ENCODE measurements at places on chromosomes 13 and 19. TPM values are rescaled to one million over a fixed set of nuclear protein-coding genes. Genes with fewer than 3 reads are reported as not detected.
A peak's percentile ranks its signal among the peaks of the same experiment; 100 is the strongest.

The DZIP1 gene
- 3.9 TPM for total RNA-seq

DNA sequence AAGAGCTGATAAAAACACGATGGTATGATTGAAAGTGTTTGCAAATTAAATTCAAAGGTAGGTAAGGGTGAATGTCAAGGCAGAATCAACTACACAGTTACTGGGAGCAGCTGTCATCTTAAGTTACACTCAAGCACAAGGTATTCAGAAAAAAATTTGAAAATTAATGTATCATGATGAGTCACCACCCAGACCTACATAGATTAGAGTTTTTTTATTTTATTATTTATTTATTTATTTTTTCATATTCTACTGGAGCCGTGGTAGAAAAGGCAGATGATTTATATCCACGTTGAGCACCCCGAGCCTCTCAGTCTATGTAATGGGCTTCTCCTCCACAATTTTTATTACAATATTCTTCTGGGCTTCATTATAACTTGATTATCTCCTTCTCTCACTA lies 728.9 kb upstream of the ARGLU1 start:
- no peaks in the 10 kb centered on the region for H3K36me3 ChIP-seq
- H3K27ac ChIP-seq = no peak overlapping the region
- no peak for DNase-seq
- H3K4me1 ChIP-seq = no peaks in the 10 kb centered on the region

DNA sequence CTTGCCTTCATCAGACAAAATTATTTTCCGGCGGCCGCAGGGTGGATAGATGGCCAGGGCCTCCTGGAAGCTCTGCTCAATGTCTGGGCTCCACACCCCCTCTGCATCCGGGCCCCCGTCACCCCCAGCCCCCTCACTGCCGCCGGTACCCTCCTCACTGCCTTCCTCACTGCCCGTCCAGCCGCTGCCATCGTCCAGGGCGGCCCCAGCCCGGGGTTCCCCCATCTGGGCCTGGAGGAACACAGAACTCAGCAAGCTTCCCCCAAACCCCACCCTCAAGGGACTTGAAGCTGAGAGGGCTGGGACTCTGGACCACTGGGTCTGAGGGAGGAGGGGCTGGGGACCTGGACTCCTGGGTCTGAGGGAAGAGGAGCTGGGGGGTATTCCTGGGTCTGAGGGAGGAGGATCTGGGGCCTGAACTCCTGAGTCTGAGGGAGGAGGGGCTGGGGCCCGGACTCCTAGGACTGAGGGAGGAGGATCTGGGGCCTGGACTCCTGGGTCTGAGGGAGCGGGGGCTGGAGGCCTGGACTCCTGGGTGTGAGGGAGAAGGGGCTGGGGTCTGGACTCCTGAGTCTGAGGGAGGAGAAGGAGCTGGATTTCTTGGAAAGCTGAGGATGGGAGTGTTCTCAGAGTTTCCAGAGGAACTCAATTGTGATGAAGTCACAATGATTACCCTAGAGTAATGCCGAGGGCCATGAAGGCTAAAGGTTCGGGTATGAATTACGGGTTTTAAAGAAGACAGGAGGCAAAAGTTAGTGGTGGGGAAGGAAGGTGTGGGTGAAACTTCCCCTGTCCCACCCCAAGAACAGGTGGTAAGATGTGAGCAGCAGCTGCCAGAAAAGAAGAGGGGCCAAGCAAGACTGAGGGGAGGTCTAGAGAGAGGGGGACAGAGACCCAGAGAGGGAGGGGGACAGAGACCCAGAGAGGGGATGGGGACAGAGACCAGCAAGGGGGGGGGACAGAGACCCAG lies 2.1 kb downstream of the TEAD2 start:
- H3K4me3 ChIP-seq = no peak overlapping the region
- DNase-seq = no peak
- H3K36me3 ChIP-seq = peaks cover 33% of the 10 kb centered on the region
- H3K4me1 ChIP-seq = peaks cover 41% of the 10 kb centered on the region

- no peaks in the 10 kb centered on the region for H3K27me3 ChIP-seq
- no peak overlapping the region for H3K4me3 ChIP-seq
- no peak for DNase-seq
Measured at GRCh38 chr13:80921541-80921940, 580.6 kb upstream of the SPRY2 start.

The SIX5 gene
- 9.3 TPM for total RNA-seq

The KLK4 gene
- total RNA-seq = not detected

DNA sequence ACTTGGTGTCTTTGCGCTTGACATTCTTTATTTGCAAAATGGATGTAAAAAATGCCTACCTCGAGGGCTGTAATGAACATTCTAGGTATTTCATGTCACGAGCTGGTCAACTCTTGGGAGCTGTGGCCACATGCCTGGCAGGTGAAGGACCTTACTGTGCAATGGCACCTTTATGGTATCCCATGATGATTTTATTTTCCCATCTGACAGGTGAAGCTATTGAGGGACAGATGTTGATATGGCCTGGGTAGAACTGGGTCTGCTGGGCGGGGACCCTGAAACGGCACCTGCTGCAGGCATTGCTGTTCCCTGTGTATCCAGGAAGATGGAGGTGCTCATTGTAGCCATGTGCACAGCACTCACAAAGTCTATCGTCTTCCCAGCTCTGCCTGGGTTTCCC lies 332.2 kb downstream of the TEX29 start:
- H3K4me1 ChIP-seq = no peaks in the 10 kb centered on the region
- no peak overlapping the region for H3K4me3 ChIP-seq
- H3K27ac ChIP-seq = no peak overlapping the region
- no peaks in the 10 kb centered on the region for H3K27me3 ChIP-seq
- H3K36me3 ChIP-seq = no peaks in the 10 kb centered on the region

DNA sequence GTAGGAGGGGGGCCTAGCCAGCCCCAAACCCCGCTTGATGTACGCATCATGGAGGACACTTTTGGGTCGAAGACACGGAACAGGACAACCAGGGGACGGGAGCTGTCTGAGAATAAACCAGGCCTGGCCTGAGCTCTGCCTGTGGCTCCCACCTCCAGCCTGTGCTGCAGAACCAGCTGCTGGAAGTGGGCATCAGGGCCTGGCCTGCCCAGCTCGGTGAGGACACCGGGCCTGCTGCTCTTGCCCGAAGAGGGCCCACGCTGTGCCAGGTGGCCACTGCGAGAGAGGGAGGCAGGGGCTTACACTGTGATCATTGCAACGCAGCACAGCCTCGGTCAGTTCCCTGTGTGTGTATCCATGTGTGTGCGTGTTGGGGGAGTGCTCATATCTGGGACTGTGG lies 34.6 kb downstream of the CEBPG start:
- DNase-seq = no peak
- H3K27ac ChIP-seq = no peak overlapping the region
- H3K36me3 ChIP-seq = no peaks in the 10 kb centered on the region
- no peak overlapping the region for H3K4me3 ChIP-seq

The KLK14 gene
- total RNA-seq = not detected

- H3K4me3 ChIP-seq = no peak overlapping the region
- no peaks in the 10 kb centered on the region for H3K27me3 ChIP-seq
- no peak for DNase-seq
- no peak overlapping the region for H3K27ac ChIP-seq
Measured at GRCh38 chr13:36325912-36326311, 20.3 kb downstream of the SPART start.

DNA sequence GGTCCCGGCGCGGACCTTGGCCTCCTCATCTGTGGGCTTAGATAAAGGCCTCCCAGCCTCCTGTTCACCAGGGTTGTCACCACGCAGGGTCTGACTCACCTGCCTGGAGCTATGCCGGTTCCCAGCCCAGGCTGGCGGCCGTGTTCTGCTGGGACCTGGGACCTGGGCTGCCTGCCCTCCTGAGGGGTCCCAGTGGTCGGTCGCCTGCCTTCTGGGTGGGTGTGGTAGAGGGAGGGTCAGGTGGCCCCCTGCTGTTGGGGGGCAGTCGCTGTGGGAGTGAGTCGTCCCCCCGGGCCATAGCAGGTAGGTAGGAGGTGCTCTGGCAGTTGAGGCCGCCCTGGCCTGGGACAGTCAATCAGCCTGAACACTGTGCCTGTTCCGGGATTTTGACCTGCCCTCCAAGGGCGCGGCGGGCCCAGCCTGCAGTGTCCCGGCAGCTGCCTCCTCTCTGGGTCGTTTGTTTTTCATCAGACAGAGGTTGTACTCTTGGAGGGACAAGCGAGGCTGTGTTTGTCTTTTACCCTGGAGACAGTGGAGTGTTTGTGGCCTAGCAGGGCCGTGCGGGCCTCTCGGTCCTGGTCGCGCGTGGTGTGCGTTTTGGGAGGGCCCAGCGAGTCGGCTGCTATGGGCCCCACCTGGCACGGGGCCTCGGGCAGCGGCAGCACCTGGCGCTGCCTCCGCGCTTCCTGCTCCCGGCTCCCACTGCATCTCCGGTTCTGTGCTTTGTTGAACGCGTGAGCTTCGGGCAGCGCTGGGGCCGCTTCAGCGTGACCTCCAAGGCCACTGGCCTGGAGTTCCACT lies 2.6 kb downstream of the ADAT3 start:
- no peak overlapping the region for H3K27ac ChIP-seq
- H3K36me3 ChIP-seq = peaks cover 2% of the 10 kb centered on the region
- no peaks in the 10 kb centered on the region for H3K27me3 ChIP-seq
- DNase-seq = no peak

The STOML3 gene
- not detected for total RNA-seq

- no peaks in the 10 kb centered on the region for H3K4me1 ChIP-seq
- peaks cover 23% of the 10 kb centered on the region for H3K36me3 ChIP-seq
- no peak for DNase-seq
- H3K27ac ChIP-seq = no peak overlapping the region
- no peak overlapping the region for H3K4me3 ChIP-seq
Measured at GRCh38 chr13:60494296-60494695, 97.3 kb downstream of the TDRD3 start.

DNA sequence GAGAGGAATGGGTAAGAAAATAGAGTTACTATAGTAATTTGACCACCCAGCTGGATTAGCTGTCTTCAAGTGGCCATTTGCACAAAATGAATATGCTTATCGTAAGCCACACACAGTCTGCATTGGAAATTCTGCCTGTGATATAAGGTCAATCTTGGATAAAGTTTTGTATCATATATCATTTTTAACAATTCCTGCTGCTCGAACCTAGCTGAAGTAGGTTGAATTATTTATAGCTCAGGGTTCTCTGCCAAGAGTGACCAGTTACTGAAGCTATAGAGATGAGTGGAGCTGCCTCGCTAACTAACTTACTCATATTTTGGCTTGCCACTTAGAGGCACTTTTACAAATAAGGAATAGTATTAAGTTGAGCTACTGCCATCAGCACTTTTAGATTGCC lies 220.9 kb downstream of the RGCC start:
- H3K27ac ChIP-seq = no peak overlapping the region
- no peaks in the 10 kb centered on the region for H3K4me1 ChIP-seq
- DNase-seq = no peak

DNA sequence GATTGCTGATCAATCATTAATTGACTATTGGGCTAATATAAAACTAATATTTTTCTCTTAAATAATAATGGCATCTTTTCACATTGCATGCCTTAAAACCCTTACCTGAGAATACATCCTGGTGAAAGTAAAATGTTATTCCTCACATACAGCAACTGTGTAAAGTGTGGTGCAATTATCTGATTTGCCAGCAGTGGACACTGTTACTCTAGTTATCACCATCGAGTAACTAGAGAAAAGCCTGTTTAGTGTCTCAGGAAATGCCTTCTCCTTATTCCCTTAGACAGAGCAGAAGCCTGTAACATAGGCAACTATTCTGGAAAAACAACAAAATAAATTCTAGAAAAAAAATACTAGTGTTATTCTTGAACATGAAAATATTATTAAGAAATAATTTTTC lies 459.8 kb downstream of the FGF14 start:
- no peak overlapping the region for H3K4me3 ChIP-seq
- no peaks in the 10 kb centered on the region for H3K4me1 ChIP-seq
- no peaks in the 10 kb centered on the region for H3K36me3 ChIP-seq
- no peaks in the 10 kb centered on the region for H3K27me3 ChIP-seq
- H3K27ac ChIP-seq = no peak overlapping the region

The MYO1F gene
- 4.4 TPM for total RNA-seq

DNA sequence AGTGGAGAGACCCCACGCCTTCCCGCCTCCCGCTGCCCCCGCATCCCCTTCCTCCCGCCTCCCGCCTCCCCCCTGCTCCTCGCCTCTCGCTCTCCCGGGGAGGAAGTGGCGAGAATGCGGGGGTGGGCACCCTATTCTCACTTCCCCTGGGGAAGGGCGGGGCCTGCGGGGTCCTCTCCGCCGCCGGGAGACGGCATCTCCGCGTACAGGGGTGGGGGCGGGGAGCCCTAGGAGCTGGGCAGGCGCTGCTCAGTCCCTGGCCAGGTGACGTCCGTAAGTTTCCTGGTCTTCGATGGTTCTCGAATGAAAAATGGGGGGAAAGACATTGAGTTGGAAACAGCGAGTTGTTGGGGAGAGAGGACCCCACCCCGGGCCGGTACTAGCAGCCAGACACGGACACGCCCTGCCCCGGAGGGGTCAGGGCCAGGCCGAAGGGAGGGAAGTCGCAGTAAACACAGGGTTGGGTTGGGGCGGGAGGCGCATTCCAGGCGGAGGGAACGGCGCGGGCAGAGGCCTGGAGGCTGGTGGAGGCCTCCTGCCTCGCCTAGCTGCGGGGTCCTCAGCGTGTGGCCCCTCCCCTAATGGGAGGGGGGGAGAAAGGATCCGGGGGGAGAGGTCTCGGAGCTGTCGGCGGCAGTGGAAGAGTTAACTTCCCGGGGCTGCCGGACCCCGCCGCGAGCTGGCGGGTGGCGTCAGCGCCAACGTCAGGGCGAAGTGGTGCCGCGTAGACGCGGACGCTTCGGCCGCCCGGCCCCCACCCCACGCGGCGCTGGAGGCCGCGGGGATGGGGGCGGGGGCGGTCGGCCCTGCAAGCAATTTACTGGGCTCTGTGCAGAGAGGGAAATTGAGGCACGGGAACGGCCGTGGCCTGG lies 10.4 kb upstream of the JUND start:
- peak overlapping the region; percentile 99 for H3K27ac ChIP-seq
- peak; percentile 87 for DNase-seq
- H3K27me3 ChIP-seq = no peaks in the 10 kb centered on the region

- peaks cover 19% of the 10 kb centered on the region for H3K27me3 ChIP-seq
- no peak overlapping the region for H3K27ac ChIP-seq
- peaks cover 53% of the 10 kb centered on the region for H3K4me1 ChIP-seq
- H3K36me3 ChIP-seq = peaks cover 3% of the 10 kb centered on the region
- H3K4me3 ChIP-seq = peak overlapping the region; percentile 83
- DNase-seq = no peak
Measured at GRCh38 chr19:17948514-17948900, 15.7 kb downstream of the CCDC124 start.

DNA sequence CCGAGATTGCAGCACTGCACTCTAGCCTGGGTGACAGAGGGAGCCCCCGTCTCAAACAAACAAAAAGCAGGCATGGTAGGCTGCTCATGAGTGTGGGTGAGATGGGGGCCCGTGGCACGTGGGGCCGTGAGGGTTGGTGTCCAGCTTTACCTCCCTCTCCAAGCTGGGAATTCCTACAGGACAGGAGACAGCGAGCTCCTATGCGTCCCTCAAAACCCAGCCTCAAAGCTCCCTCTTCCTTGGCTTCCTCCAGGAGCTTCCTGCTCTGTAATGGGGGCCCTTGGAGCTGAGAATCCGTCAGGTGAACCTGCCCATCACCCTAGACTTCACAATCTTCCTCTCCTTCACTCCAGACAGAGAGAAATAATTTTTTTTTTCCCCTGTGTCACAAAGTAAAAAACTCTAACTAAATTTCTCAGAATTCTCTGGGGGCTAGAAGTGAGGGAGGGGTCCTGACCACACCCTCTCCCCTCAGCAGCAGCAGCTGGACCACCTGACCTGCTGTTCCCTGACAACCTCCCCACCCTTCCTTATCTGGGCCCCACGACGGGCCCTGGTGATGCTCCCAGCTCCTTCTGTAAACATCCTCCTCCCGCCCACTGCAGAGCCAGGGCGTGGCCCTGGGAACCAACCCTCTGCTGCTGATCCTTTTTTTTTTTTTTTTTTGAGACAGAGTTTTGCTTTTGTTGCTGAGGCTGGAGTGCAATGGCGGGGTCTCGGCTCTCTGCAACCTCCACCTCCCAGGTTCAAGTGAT lies 22.1 kb upstream of the WDR18 start:
- peaks cover 6% of the 10 kb centered on the region for H3K36me3 ChIP-seq
- DNase-seq = no peak
- H3K27ac ChIP-seq = no peak overlapping the region
- no peaks in the 10 kb centered on the region for H3K27me3 ChIP-seq

Data from right atrium auricular region (tissue), 2 donors.